ENCODE measurements at places on chromosomes 11 and 22.

DNA sequence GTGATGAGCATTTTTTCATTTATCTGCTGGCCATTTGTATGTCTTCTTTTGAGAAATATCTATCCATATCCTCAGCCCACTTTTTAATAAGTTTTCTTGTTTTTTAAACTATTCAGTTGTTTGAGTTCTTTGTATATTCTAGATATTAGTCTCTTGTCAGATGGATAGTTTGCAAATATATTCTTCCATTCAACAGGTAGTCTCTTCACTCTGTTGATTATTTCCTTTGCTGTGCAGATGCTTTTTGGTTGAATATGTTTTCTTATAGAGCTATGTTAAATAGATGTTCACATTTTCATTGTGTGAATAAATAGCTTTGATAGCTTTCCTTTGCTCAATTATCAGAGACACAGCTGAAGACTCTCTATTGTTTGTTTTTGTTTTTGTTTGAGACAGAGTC lies 68.2 kb upstream of the ALKBH3 start:
- DNase-seq, result no peak

- no peak for DNase-seq
These were observed 36.6 kb downstream of the SMIM38 start for GRCh38 chr11:69192301-69192721.

GRCh38 chr11:60378354-60378753 lies at the start of gene MS4A7:
MS4A7 (plus strand) TSS chr11:60378532; CDS start chr11:60383142, 4,610 bp downstream.
- DNase-seq, result no peak

- no peak for DNase-seq
These were observed at the start of gene SCGB2A2 for GRCh38 chr11:62269654-62270278. SCGB2A2 (plus strand) TSS chr11:62270158; CDS start chr11:62270217, 59 bp downstream.

GRCh38 chr11:78395597-78395996 lies 22.0 kb downstream of the GAB2 start:
- DNase-seq, result no peak

- no peak for DNase-seq
These were observed 2.5 kb downstream of the TSPO start for GRCh38 chr22:43153899-43154298.

GRCh38 chr11:4491878-4492606 lies 9.6 kb downstream of the OR52K1 start:
- DNase-seq, result no peak

DNA sequence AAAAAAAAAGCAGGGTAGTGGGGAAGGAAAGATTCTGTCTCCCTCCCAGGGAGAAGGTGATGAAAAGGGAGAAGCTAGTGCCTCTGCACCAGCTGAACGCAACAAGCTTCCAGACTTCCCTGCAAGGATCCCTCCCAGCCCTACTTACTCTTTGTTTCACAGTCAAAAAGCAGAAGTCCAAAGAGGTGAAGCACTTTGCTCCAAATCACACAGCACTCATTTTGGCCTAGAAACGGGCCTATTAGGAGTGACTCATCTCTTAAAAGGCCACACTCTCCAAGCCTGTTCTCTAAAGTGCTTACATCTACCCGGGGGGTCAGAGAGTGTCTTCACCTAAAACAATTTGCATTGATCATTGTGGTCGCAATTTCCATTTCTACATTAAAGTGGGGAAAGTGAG lies 17.7 kb upstream of the GRK3 start:
- no peak for DNase-seq

- no peak for DNase-seq
These were observed 41.0 kb upstream of the CD5 start for GRCh38 chr11:61061081-61061826.

GRCh38 chr11:9029422-9029821 lies 25.6 kb upstream of the NRIP3 start:
- no peak for DNase-seq

- DNase-seq, result no peak
These were observed 23.5 kb upstream of the ARHGAP8 start for GRCh38 chr22:44728761-44729324.

- no peak for DNase-seq
These were observed 3.5 kb upstream of the DGAT2 start for GRCh38 chr11:75765116-75765515.

DNA sequence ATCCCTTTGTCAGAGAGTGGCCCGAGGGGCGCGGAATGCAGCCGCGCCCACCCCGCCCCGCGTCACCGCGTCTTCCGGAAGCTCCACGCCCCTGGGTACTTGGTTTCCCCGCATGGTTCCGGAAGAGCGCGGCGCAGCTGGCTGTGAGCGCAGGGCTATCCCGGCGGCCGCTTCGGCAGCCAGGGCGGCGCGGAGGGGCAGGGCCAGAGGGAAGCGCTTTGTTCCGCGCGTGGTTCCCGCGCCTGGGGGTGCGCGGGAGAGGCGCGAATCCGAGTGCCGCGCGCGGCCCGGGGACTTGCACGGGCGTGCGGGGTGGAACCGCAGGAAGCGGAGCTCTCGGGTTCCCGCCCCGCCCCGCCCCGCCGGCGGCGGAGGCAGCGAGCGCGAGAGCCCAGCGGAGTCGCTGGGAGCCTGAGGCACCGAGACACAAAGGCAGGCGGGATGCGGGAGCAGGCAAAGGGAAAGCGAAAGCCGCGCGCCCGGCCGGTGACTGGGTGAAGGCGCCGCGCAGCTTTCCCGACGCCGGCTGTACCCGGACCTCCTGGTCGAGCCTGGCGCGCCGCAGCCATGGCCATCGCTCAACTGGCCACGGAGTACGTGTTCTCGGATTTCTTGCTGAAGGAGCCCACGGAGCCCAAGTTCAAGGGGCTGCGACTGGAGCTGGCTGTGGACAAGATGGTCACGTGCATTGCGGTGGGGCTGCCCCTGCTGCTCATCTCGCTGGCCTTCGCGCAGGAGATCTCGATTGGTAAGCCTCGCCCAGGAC lies at the start of gene PANX1:
TSS of gene PANX1 (plus strand) at position 96 of the 766 bp plus-strand sequence. CDS start at position 568, 472 bp downstream.
- no peak for DNase-seq

DNA sequence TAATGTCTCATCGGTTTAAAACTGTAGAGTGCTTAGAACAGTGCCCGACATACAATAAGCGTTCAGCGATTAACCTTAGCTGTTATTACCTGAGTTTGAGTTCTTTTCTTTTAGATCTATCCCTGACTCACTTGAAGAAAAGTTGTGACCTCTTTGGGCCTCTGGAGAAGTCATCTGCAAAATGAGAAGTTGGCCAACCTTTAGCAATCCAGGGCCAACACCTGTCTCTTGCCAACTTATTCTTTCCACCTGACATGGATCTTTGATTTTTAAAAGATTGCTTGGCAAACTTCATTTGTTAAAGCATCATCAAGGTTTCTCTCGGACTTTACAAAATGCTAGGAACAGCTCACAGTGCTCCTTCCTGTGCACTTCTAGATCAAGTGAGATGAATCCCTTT lies 89.3 kb downstream of the CCDC81 start:
- no peak for DNase-seq

DNA sequence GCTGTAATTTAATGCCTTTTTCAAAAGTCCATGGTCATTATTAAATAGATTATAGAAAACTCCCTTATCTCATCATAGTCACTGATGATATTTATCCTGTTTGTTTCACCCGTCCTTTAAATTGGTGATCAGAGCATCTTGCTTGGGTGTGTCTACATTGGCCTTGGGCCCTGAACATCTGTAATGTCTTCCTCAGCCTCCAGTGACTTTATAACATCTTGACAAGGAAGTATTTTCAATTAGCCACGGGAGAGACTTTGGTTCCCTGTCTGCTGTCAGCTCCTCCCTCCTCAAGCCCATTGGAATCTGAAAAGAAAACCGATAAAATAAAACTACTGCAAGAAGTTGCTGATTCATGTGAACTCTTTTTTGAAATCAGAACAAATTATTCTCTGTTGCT lies 116.9 kb upstream of the TTC12 start:
- no peak for DNase-seq

- DNase-seq, result no peak
These were observed 59.5 kb upstream of the SCUBE2 start for GRCh38 chr11:9150926-9151325.

GRCh38 chr22:39956932-39957664 lies 3.1 kb upstream of the TMA7B start:
- DNase-seq, result no peak

DNA sequence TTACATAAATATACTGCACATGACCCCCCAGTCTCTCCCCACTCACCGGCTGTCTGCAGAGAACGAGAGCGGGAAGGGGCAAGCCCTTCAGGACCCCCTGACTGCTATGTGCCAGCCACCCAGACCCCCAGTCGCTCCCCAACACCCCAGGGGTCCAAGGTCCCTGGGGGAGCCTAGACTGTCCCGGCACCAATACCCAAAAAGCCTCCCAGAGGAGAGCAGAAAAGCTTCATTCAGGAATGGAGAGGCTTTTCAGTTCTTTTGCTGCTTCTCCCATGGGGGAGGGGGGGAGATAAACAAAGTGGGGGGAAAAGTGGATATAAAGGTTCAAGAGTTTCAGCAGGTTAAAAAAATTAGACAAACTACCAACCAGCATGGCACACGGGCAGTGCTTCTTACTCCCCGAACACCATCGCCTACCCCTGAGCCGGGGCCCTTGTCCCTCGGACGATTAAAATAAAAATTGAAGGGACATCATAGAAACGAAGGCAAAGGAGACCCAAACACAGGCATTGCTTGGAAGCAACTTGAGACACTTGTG lies 1.3 kb downstream of the CSNK1E start:
- DNase-seq, result no peak

DNA sequence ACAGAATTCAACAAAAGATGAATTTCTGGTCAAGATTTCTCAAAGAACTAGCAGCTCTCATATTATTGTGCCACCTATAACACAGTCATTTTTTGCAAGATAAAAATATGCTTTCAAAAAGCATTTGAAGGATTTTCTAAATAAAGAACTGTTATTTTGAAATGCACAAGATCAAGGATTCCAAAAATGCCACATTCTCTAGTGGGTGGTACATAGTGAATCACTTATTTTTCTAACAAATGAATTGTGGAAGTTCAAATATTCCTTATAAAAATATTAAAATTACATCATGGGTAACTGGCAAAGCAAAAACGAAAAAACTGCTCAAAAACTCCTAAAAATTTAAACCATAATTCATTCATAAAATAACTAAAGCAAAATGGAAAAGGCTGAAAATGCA lies 2.1 kb downstream of the RNF141 start:
- no peak for DNase-seq

DNA sequence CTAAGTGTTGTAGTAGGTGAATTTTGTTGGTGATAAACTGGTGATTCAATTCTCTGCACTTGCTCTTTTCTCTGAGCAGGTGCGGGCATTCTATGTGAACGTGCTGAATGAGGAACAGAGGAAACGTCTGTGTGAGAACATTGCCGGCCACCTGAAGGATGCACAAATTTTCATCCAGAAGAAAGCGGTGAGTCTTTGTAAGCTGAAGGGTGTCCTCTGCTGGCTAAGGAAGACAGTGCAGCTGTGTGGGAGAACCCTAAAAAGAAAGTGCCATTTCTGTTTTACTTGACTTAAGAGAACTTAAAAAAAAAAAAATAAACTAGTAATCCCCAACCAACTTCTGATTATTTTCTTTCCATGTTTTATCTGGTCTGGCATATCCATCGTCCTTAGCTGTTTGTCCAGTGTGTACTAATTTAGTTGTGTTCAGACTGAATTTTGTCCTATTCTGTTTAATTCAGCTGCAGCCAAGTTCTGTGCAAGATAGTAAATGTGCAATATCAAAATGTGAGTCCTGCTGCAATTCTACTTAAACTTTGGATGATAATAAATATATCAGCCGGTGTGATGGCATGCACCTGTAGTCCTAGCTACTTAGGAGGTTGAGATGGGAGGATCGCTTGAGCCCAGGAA lies 29.6 kb downstream of the CAT start:
- peak; percentile 3 for DNase-seq

- no peak for DNase-seq
These were observed 1.2 kb downstream of the DDX17 start for GRCh38 chr22:38504731-38505540.

DNA sequence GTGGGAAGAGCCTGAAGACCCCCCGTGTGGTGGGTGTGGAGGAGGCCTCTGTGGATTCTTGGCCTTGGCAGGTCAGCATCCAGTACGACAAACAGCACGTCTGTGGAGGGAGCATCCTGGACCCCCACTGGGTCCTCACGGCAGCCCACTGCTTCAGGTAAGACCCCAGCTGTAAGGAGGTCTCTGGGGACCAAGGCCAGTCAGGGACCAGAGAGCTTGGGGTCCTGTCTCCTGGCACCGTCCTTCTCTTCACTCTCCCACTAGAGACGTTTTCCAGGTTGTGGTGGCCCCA lies 24.9 kb upstream of the SMIM35 start:
- DNase-seq, result no peak

DNA sequence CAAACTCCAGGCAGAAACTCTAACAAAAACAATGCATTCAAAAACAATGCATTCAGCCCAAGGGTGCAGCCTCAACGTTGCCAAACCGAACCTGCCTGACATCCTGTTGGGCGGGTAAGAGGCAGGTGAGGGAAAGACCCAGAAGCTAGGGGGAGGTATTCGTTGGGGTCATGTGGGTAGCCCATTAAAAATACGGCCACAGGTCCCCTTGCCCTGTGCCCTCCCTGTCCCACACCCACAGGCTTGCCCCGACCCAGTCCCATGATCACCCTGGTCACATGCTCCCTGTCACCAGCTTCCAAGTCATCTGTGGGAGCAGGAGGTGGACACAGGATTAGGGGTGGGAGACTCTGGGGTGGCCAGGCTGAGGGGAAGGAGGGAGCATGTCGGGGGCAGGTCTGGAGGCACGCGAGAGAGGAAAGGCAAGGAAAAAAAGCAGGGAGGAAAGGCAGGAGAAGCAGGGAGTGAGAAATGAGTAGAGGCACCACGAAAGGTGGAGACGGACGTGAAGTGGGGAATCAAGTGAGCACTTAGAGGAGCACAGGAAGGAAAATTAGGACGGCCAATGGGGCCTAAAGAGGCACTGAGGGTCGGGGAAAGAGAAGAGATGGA lies 683 bp downstream of the PLA2G6 start:
- no peak for DNase-seq

DNA sequence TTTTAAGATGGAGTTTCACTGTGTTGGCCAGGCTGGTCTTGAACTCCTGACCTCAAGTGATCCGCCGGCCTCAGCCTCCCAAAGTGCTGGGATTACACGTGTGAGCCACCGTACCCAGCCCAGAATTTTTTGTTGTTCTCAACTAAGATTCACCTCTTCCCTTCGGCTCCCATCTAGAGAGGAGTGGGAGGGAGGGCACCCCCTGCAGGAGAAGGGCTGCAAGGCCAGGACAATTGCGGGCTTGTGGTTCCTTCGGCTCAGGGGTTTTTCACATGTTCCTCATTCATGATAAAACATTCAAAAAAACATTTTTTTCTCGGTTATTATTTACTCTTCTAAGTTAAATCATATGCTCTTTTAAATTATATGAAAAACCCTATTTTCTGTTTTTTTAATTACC lies 201.1 kb upstream of the LRRC4C start:
- DNase-seq, result no peak

GRCh38 chr11:70521475-70522308 lies 123.4 kb downstream of the CTTN start:
- no peak for DNase-seq

DNA sequence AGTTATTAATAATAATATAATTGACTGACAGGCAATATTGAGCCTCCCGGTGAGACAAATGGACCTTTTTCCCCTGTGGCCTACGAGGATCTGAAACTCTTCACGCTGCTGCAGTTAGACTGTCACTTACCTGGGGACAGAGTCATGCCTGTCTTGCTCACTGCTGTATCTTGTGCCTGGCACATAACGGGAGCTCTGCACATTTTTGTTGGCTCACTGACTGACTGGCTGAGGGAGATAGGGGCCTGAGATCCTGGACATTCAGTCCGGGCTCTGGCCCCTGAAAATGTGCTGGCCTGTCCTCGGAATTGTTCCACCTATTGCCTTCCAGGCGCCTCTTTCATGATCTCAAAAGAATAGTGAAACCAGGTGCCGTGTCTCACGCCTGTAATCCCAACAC lies 743 bp upstream of the CD3D start:
- no peak for DNase-seq

All from fibroblast of the conjunctiva (primary cell).